ENCODE measurements at places on chromosomes 6 and 20.

- no peak for DNase-seq
Observed at GRCh38 chr6:170236131-170236836, 54.6 kb downstream of the DLL1 start.

DNA sequence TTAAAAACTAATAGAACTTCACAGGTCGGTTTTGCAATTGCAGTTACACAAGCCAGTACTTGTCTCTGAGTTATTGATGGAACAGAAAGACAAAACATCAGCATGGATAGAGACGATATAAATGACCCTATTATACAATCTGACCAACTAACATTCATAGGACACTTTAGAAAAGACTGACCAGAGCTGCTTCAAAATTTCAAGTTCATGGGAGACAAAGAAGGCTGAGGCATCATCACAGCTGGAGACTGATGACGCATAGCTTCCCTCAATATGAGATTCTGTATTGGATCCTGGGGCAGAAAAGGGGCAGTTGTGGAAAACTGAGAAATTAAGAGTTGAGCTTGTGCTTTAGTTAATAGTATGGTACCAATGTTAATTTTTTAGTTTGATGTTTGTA lies 174.0 kb downstream of the THBS2 start:
- no peak for DNase-seq

GRCh38 chr6:24272553-24272952 lies 85.3 kb downstream of the DCDC2 start:
- DNase-seq = no peak

DNA sequence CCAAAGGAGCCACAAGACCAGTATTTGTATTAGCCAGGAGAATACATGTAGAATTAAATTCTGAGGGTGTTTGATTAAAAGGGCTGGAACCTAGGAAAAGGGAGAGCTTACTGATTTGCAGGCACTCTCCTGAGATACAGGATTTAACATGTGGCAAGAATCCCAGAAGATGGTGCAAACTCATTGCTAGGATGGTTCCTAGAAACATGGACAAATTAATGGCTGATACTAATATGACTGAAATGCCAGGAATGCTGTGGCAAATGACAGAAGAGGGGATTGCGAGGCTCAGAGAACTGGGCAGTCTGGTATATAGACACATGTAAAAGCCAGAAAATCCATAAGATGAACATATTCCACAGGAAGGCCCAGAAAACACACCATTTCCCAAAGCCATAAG lies 118.1 kb downstream of the RWDD2A start:
- no peak for DNase-seq

- DNase-seq = no peak
Observed at GRCh38 chr6:52399511-52400312, 20.4 kb upstream of the EFHC1 start.

DNA sequence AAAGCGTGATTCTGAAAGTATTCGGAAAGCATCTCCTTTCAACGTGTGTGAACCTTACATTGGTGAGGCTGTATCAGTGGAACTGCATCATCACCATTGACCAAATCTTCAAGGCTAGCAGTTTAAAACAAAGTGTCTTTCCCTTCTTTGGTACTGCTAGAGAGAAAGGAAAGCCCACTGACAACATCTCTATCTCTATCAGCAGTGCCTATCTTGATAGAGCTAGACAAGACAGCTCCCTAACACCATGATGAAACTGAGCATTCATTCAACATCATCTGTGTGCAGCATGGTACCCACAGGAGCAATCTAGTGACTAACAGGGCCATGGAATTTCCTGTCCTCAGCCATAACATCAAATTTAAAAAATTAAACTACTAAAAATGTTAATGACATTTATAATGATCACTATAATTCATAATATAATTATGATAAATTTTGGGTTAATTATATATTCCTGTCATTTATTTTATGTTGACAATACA lies 31.5 kb upstream of the EDN1 start:
- no peak for DNase-seq

GRCh38 chr6:36514554-36515456 lies 32.5 kb downstream of the STK38 start:
- no peak for DNase-seq

DNA sequence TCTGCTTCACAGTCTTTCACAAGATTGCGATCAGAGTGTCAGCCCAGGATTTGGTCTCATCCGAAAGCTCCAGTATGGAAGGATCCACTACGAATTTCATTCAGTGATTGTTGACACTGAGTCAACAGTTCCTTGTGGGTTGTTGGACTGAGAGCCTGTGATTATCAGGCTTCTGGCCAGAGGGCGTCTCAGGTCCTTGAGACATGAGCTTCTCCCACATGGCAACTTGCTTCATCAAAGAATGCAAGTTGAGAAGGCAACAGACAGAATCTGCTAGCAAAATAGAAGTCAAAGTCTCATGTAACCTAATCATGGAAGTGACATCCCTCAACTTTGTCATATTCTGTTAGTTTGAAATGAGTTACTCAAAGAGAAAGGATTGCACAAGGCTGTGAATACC lies 40.5 kb upstream of the PKHD1 start:
- no peak for DNase-seq

DNA sequence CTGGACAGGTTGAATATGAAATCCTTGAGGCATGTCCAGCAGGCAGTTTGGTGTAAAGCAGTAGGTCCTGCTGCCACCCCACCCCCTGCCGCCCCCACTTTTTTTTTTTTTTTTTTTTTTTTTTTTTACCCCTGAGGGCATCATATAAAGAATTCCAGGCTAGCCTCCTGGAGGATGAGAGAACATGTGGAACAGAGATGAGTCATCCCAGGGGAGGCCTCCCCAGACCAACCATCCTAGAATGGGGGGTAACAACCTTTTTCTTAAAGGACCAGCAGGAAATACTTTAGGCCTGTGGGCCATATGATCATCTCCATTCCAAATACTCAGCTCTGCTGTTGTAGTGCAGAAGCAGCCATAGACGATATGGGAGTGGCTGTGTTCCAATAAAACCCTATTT lies 170.9 kb downstream of the GJA10 start:
- DNase-seq = no peak

GRCh38 chr6:133435065-133435728 lies 194.0 kb downstream of the EYA4 start:
- no peak for DNase-seq

DNA sequence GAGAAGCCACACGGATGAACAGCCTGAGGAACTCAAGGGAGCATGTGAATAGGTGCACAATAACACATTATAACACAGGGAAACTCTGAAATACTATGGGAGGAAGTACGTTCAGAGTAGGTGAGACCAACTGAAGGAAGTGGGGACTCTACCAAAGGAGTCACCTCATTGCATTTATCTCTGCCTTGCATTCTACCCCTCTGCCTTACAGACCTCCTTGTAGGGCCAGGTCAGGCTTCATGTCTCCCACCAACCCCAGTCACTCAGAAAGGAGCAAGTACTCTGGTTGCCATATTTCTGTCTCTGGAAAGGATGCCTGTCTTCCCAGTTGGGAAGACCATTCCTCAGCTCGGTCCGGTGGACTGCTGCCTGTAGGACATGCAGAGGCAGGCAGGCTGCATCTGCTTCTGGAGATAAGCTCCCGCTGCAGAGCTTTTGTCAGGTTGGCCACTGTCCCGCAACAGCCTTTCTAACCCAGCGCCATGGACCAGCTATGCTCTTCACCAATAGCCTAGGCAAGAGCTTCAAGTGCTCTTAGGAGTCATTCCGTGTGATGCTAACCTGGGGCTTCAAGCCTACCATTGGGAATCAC lies 51.6 kb upstream of the ASIP start:
- no peak for DNase-seq

DNA sequence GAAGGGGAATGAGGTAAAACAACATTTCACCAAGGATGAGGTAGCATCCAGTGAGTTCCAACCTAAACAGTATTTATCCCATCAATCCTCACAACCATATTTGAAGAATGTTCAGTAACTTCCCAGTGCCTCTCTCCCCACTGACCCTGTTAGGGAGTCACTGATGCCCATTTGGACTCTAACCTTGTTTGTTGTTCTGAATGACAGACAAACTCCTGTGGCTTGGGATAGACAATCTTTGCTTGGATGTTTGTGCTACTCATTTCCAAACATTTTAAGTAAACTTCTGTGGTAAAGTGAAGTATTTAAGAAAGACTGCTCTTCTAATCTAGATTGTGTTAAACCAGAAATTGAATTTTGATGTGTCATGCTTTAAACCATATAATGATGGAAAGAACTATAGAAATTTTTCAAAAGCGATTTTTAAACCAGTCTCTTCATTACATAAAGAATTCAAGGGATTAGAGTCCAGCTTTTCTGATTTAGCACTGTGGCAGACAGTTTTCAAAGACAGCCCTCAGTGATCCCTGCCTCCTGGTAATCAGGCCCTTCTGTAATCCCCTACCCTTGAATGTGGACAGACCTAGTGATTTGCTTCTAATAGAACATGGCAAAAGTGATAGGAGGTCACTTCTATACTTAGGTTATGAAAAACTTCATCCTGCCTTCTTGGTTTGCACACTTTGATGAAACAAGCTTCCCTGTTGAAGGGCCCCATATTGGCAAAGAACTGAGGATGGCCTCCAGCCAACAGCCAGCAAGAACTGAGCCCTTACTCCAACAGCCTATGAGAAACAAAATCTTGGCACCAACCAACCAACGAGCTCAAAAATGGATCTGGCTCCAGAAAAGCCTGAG lies 191.6 kb downstream of the DST start:
- DNase-seq = no peak

DNA sequence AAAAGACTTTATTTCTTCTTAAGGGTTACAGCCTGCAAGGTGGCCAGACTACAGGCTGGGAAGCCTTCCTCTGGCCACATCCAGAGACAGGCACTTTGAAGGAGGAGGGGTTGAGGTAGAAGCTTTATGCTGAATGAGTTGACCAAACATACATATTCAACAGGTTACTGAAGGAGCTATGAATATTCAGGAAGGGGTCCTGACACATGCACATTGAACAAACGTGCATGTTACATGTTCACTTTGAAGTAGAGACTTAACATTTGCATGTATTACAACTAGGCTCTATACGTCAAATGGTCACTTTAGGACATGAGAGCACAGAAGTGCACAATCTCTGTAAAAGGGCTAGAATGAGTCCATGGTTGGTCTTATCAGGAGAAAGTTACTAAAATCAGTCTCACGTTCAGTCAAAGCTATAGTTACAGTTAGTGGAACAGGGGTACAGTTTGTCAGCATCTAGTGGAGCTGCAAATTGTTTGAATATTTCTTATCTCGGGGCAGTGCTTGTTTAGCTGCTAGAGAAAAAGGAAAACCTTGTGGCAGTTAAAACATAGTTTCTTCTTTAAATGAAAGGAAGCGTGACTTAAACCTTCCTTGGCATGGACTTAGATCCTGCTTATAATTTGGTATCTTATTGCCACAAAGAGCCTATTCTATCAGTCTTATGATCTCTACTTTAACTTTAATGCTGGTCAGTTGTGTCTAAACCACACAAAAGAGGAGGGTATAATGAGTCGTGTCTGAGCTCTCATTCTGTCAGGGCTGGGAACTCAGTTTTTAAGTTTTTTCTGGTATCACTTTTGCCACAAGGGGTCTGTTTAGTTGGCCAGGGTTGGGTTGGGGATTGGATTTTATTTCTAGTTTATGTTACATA lies 4.6 kb upstream of the ZSCAN9 start:
- no peak for DNase-seq

DNA sequence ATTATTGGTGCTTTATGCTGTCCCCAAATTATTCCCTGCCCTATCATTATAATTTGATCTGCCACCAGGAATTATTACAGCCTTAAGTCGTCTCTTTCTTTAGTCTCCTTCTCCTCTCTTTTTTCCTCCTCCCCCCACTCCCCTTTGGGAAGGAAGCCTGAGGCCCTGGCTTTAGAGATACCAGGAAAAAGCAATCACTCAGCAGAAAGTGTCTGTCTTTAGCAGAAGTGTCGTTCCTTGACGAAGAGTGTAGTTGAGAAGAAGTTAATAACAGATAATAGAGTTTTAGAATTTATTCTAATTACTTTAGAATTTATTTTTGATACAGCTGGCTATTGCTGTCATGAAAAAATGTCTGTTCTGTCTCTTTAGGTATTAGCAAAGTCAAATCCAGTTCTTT lies 16.5 kb downstream of the LIN28B start:
- no peak for DNase-seq

GRCh38 chr6:33826537-33826936 lies 22.7 kb upstream of the MLN start:
- no peak for DNase-seq

- no peak for DNase-seq
Observed at GRCh38 chr6:138275976-138276375, 57.7 kb upstream of the PBOV1 start.

All from stimulated activated CD4-positive, alpha-beta T cell treated with anti-CD3 and anti-CD28 coated beads, Interleukin-15, amount 100 ng/mL, for 48 hours (primary cell).